MV-4-11 (cell line): ENCODE measurements at places on chromosomes 16 and 17.
A peak's percentile ranks its signal among the peaks of the same experiment; 100 is the strongest.

GRCh38 chr16:46972429-46973206 lies 856 bp downstream of the DNAJA2 start:
- DNase-seq: no peak

DNA sequence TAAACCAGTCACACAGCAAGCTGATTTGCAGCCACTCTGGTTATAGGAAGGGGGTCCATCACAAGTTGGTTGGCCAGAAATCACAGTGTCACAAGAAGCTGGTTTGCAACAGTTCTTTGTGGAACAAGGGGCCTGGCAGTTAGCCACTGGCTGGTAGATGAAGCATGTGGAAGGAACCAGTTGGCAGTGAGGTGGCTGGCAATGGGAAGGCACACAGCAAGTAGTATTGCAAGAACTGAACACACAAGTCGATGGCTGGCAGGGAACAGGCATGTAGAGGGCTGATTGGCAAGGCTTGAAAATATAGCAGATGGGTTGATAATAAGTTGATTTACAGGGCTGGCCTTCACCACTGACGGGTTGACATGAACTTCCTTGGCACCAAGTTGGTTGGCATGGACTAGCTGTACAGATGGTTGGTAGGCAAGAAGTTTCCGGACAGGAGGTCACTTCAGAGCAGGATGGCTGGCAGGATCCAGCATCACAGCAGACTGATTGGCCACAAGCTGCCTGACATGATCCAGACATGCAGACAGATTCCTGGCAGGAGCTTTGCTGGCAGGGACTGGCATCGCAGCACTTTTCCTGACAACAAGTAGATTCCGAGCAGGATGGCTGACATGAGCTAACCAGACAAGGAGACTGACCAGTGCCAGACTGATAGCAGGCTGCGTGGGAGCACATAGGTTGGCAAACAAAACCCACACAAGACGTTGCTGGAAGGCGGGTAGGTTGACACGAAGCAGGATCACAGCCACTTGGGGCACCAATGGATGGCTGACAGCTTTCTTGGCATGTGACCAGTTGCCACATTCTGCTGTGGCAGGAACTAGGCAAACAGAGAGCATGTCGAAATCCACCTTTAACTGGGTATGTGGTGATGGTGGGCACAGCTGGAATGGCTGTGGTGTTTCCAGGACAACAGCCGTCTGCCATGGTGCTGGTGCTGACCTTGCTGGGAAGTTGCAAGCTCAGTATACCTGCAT lies at the start of gene KRTAP29-1:
KRTAP29-1 (minus strand) TSS at position 936 of the 986 bp plus-strand sequence; CDS start at position 936, 0 bp downstream.
- peak; percentile 68 for DNase-seq

DNA sequence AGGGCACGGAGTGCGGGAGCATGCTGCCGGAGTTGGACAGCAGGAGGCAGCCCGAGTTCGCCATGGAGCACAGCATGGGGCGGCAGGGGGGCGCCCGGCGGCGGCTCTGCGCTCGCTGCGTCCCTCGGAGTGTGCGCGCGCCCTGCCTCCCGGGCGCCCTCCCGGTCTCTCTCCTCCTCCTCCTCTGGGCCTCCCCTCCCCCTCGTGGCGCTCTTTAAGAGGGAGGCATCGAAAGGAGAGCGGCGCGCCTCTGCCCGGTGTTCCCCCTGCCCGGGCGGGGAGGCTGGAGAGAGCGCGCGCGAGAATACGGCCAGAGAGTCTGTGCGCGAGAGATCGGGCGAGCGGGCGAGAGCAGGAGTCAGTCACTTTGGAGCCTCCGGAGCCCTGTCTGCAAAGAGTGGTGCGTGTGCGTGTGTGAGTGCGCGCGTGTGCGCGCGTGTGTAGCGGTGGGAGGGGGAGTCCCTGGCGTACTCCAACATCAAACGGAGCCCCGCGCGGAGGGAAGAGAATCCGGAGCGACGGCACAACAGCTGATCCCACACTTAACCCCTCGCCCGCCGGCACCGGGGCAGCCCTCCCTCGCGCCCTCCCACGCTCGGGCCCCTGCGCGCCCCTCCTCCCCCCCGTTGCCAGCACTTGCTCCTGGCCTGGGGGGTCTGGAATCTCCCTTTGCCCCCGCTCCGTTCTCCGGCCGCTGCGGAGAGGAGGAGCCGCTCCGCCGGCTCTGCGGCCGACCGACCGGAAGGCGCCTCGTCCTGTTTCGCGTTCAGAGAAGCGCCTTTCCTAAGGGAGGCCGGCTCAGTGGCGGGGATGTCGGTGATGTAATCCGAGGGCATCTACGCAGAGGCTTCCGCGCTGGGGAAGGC lies 108.9 kb downstream of the ENGASE start:
- no peak for DNase-seq

DNA sequence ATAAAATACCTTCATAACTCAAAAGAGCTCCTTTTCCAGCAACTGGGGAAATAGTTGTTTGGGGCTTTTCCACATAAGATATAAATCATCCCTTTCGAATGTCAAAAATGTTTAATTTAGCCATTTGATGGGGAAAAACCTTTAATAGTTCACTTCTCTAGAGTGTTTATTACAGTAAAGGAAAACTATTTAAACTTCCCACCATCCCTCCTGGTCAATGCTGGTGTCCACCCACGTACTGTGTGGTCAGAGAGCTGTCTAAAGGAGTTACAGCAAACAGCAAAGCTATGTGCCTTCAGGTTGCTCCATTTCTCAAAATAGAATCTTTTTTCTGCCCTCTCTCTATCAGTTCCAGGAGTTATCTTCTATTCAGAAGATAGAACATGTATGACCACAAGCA lies 33.5 kb downstream of the KANSL1 start:
- DNase-seq: no peak

DNA sequence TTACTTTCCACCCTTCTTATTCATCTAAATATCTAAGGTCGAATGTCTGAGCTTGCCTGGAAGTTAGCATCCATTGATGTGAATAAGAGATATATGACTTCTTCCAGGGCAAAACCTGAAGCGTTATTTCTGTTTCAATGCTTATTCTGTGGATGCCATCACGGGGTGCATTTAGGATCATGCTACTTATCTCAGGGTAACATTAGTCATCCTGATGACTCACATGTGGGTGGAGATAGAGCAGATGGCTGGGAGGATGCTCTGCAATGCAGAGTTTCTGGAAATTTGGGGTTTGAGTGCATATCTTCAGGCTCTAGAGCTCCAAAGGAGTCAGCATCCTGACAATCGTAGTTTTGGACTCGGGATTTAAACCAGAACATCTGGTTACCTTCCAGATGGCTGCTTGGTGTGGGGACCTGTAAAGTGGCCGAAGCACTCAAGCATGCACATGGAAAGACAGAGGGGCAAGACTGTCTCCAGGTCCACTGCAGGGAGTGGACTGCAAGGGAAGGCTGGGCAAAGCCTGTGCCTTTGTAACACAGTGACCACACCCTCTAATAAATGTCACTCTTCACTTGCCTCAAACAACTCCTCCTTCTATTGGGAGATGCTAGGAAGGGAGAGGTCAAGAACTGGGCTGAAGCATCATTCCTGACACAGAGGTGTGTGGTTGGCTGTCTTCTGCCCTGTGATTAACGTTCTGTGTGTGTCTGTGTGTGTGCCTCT lies 175.2 kb upstream of the SALL1 start:
- DNase-seq: no peak
